Muscle of back (tissue), 13 donors: ENCODE measurements at places on chromosomes 11 and 22. TPM values are rescaled to one million over a fixed set of nuclear protein-coding genes. Genes with fewer than 3 reads are reported as not detected.

Gene CD44
- polyA plus RNA-seq, result 151 TPM

Gene FERMT3
- 6.8 TPM for polyA plus RNA-seq

Gene SPECC1L
- polyA plus RNA-seq, result 24.9 TPM

Gene GTSE1
- 15.4 TPM for polyA plus RNA-seq

Gene YPEL4
- polyA plus RNA-seq, result 1.5 TPM

Gene HBB
- polyA plus RNA-seq, result 437 TPM

Gene POU2AF2
- not detected for polyA plus RNA-seq
